ENCODE measurements at places on chromosomes 6 and 20.

GRCh38 chr6:17907406-17908229 lies 79.8 kb downstream of the KIF13A start:
- DNase-seq = no peak

- no peak for DNase-seq
Observed at GRCh38 chr20:15375836-15376235, 1038.4 kb upstream of the FLRT3 start.

GRCh38 chr6:4585682-4586468 lies 190.3 kb upstream of the CDYL start:
- DNase-seq = peak; percentile 15

DNA sequence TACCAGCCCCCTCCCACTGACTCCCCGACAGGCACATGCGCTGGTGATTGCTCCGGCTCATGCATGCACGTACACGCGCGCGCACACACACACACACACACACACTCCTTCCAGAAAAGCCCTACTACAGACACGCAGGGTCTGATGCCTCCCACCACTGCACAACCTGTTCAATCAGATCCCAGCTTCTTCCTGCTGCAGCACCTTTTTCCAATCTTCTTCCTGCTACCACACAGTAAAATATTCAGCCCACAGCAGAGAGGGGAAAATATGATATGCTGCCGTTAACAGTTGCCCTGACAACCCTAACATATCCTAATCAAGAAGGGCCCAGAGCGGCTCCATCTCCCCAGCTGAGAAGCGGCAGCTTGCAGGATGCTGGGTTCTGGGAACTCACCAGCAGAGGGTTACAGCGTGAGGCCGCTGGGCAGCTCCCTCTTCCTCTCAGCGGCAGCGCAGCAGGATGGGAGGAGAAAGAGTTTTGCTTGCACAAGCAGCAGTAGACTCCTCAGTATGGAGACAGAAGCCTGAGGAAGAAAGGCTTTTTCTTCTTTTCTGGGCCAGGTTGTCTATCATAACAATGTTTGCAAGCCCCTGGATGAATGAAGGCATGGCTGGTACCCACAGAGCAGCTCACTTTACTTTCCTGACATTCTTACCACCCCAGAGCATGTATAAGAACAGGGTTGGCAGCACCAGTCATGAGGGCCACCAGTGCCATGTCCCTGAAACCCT lies 23.9 kb downstream of the MAP7 start:
- DNase-seq = no peak

- DNase-seq = no peak
Observed at GRCh38 chr20:53365539-53366075, 228.0 kb downstream of the ZNF217 start.

DNA sequence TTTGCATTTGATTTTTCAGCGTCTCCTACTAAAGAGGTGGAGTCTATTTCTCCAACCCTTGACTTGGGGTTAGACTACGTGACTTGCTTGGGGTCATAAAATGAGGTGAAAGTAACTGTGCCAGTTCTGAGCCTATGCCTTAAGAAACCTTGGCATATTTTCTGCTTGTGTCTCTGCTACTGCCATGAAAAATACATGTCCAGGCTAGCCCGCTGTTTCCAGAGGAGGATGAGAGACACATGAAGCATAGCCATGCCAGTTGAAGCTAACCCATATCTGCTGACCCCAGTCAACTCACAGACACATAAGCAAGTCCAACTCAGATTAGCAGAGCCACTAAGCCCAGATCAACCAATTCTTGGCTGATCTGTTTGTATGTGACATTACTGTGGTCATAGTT lies 38.7 kb downstream of the SCP2D1 start:
- no peak for DNase-seq

DNA sequence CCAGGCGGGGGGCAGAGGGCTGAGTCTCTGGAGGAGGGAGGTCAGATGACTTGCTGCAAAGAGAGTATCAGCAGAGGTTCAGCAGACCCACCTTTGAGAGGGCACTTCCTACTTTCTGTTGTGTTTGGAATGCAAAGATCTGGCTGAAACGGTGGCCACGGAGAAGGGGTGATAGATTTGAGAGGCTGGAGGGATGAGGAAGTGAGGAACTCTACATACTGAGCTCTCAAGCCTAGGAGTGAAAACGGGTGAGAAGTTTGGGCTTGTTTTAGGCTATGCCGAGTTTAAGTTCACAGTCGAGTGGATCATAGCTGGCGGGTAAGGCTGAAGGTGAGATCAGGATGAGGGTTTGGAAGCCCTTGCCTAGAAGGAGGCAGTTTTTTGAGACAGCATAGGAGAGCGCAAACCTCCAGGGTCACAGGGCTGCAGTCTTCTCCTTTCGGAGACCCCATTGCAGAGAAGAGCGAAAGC lies 477 bp upstream of the ITPA start:
- no peak for DNase-seq

GRCh38 chr6:116471531-116471930 lies 10.4 kb downstream of the CALHM6 start:
- DNase-seq = no peak

DNA sequence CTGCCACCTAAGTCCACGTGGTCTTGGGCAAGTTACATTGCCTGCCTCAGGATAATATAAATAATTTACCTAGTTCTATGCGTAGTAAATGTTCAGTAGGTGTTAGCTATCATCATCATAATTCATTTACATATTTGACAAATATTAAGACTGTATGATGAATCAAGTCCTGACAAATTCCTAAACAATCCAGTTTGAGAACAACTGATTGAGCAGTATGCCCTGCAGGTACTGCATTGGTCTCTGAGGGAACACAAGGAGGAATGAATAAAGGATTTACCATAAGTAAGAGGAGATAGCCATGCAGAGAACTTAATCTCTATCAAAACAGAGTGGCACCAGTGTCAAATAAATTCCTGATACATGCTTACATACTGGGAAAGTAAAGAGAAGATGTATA lies 70.4 kb downstream of the SAMD5 start:
- DNase-seq = no peak

DNA sequence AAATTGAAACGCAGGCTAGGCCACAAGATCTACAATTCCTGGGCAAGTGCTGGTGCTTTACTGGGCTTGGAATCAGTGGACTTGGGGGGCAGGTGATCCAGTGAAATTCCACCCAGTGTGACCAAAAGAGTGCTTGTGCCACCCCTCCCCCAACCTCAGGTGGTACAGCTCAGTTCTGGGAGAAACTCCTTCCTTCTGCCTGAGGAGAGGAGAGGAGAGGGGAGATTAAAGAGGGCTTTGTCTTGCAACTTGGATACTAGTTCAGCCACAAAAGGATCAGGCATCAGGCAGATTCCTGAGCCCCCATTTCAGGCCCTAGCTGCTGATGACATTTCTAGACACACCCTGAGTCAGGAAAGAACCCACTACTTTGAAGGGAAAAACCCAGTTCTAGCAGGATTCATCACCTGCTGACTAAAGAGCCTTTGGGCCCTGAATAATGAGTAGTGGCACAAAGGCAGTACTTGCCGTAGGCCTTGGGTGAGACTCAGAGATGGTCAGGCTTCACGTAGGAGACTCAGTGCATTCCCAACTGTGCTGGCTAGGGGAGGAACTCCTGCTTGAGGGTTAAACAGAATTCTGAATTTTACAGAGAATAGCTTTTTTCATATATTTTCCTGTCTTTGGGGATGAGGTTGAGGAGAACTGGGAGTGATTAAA lies 446.7 kb downstream of the BMP2 start:
- no peak for DNase-seq

GRCh38 chr6:118677193-118677592 lies 25.8 kb upstream of the CEP85L start:
- DNase-seq = no peak

GRCh38 chr20:1909097-1909496 lies 13.9 kb downstream of the SIRPA start:
- DNase-seq = no peak

- no peak for DNase-seq
Observed at GRCh38 chr20:39429726-39430125, 467.6 kb downstream of the DHX35 start.

- no peak for DNase-seq
Observed at GRCh38 chr20:33822991-33823390, 11.8 kb downstream of the CHMP4B start.

DNA sequence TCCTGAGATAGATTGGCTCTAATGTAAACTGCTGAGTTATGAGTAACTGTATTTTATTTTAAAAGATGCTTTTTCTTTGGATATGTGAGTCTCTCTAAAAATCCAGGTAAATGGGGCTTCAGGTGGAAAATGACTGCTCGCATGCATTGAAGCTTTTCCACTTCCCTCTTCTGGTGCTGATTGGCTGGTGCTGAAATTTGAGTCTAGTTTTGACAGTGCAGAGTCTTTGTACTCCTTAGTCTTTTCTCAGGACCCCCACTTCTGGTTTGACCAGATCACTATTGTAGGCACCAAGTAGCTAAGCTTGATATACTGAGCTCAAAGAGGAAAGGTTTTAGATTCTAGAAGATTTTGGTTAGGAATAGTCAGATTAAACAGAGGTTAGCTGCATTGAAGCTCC lies 60.7 kb upstream of the TULP4 start:
- DNase-seq = no peak

DNA sequence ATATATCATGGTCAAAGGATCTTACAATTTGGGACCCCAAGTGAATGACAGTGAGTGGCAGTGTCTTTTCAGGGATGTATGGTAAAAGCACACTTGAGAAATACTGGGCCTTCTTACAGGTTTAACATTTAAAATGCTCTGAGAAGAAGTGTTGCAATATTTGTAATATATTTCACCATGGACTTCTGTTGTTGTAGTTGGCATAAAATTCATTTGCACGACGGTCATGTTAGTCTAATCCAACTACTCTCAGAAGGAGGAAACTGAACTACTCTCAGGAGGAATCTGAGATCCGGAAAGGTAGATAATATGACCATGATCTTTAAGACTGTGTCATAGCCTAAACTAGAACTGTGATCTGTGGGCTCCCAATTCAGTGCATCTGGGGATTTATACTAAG lies 700.1 kb downstream of the HDGFL1 start:
- no peak for DNase-seq

GRCh38 chr6:166442131-166442685 lies 59.5 kb upstream of the MPC1 start:
- no peak for DNase-seq

DNA sequence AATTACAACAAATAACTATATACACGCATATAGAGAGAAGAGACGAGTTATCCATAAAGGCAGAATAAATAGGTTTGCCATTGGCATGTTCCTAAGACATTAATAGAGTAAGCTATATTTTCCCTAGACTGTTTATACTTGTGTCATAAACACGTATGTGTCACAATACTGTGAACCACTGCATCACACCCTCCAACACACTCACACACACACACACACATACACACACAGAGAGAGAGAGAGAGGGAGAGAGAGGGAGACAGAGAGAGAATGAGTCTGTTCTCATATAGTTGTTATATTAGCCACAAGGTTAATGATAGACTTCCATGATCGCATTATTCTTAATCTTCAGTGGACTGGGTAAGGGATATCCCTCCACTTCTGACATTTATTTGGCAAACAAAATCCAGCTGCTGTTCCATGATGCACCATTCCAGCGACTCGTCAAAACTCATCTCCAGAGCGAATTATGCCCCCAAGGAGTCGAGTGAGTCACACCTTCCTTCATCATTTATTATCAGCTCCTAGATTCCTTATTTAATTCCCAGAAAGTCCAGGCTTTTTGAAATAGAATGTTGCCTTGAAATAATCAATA lies 82.8 kb upstream of the HIVEP1 start:
- DNase-seq = no peak

DNA sequence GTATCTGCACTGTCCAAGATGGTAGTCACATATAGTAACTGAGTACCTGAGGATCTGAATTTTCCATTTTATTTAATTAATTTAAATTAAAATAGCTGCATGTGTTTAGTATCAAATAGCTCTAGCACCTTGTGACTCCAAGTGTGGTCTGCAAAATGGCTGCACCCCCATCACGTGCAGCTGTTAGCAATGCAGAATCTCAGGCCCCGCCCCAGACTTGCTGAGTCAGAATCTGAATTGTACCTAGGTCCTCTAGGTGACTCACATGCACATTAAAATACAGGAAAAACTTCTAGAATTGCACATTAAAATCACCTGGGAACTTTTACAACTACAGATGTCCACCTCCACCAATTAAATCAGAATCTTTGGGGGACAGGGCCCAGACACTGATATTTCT lies 19.2 kb upstream of the FAM83C start:
- no peak for DNase-seq

GRCh38 chr6:37495244-37495934 lies 4.3 kb downstream of the CCDC167 start:
- DNase-seq = no peak

- DNase-seq = no peak
Observed at GRCh38 chr6:140671926-140672325, 1297.5 kb upstream of the CITED2 start.

DNA sequence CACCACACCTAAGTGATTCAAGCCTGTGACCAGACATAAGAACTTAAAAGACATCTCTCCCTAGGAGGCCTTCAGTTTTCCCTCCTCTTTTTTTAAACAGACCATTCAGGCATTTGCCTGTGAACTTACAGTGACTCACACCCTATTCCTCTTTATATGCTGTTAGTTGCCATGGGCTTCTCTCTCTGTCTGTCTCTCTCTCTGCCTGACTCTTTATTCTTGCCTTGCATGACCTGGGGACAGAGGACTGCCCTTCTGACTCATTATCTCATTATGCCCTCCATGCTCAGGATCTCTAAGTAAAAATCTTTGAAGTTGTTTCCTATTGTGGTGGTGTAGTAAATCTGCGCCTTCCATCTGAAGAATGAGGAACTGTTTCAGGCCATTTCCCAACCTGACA lies 442.2 kb upstream of the MAN1A1 start:
- DNase-seq = no peak

GRCh38 chr6:31586008-31586407 lies at the start of gene LST1:
TSS of gene LST1 (plus strand) at chr6:31586277. CDS start at chr6:31587300, 1,023 bp downstream.
- no peak for DNase-seq

DNA sequence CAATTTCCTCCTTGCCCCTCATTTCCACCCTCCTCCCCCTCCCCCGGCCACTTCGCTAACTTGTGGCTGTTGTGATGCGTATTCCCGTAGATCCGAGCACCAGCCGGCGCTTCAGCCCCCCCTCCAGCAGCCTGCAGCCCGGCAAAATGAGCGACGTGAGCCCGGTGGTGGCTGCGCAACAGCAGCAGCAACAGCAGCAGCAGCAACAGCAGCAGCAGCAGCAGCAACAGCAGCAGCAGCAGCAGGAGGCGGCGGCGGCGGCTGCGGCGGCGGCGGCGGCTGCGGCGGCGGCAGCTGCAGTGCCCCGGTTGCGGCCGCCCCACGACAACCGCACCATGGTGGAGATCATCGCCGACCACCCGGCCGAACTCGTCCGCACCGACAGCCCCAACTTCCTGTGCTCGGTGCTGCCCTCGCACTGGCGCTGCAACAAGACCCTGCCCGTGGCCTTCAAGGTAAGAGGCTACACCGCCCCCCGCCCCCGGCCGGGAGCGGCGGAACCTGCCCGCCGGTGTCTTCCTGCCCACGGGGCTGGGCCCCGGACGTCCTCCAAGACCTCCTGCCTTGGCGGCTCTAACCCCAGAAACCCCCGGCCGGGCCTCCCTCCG lies 44.9 kb upstream of the SUPT3H start:
- no peak for DNase-seq

DNA sequence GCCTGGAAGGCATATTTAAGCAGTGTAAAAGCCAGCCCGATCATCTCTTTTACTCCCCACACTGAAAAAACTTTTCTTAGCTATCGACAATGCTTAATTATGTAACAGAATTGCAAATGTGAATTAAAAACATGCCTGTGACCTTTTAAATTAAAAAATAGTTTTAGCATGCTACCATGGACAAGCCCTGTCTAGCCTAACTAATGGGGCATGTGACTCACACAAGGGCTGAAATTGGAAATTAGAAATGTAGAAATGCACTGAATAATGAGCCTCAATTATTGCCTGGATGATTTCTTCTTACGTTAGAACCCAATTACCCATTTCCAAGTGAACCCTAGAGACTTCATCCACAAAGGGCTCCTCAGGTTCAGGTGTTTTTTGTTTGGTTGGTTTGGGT lies 82.7 kb downstream of the SIM1 start:
- DNase-seq = no peak
